ENCODE measurements at places on chromosomes 11 and 22.

- DNase-seq: no peak
Observed at GRCh38 chr11:104225047-104225446, 61.1 kb upstream of the PDGFD start.

DNA sequence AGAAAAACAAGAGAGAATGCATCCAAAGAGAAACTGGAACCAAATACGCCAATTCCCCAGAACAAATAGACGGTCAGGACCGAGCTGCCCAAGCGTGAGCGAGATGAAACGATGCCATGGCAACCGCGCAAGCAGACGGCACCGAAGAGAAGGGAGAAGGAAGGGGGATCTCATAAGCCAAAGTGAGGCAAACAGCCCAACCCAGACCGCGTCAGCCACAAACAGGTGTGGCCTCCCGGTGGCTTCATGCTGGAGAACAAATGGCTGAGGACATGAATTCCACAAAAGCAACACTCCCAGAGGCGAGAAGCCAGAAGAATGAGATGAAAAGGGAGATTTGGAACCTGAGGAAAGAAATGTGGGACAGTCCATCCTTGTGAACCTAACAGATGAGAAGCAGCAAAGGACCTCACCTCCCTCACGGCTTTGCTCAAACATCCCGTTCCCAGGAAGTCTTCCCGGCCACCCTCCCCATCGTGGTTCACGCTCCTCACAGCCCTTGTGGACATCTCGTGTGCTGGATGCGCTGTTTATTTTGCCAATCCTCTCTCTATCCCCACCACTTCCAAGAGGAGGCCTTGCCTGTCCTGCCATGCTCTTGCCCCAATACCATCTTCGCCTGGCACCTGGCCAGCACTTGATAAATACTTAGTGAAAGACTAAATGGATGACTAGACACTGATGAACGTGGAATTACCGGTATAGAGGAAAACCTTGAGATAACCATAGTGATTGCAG lies 89.1 kb upstream of the RTL6 start:
- no peak for DNase-seq

GRCh38 chr11:90629229-90629806 lies 406.5 kb upstream of the CHORDC1 start:
- DNase-seq: no peak

DNA sequence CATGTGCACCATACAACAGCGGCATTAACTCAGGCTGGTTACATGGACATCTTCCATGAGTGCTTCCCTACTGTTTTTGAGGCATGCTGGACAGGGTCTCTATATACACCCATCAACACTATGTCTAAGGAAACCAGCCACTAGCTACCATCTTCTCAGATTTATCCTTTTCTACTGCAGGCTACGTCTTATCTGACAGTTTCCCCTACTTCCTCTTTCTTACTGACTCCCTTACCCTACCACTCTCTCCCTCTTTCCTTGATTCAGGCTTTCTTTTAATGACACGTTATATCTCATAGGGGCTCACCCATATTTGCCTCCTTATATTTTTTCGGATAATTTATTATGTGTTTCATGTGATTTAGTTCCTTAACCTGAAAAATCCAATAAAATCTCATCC lies 41.8 kb downstream of the DDI1 start:
- DNase-seq: no peak

- DNase-seq: no peak
Observed at GRCh38 chr22:27406389-27406861, 395.1 kb downstream of the MN1 start.

- no peak for DNase-seq
Observed at GRCh38 chr11:126810776-126811175, 189.8 kb downstream of the KIRREL3 start.

GRCh38 chr11:116715383-116715782 lies 57.4 kb downstream of the BUD13 start:
- DNase-seq: no peak

DNA sequence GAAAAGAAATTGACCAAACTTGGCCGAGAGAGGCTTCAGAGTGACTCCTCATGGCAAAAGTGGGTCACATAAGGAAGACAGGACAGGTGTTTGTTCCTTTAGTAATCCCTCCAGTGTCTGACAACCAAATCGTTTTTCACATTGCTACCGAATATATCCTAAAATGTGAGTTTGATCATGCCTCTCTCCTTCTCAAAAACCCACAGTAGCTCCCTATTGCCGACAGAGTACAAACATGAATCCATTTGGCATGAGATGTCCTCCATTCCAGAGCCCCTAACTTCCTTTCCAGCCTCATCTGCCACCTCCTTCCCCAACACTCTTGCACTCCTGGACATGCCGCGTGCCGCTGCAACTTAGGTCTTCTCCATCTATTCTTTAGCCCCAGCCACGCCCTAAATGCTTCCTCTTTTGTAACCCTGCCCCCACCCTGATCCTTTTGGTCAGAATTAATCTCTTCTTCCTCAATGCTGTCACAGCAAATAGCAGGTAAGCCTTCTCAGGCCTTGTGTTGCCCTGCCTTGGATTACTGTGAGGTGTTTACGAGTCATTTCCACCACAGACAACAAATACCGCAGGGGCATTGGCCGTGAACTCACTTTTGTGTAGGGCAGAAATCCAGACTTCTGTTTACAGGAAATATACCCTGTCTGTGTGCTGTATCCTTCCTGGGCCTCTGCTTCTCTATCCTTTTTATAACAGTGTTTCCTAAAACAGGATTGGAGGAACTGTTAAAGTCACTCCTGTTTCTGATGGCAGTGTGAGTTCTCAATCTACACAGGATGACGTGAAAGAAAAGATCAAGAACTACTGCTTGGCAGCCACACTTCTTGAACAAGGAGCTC lies 66.0 kb upstream of the FTH1 start:
- DNase-seq: no peak

DNA sequence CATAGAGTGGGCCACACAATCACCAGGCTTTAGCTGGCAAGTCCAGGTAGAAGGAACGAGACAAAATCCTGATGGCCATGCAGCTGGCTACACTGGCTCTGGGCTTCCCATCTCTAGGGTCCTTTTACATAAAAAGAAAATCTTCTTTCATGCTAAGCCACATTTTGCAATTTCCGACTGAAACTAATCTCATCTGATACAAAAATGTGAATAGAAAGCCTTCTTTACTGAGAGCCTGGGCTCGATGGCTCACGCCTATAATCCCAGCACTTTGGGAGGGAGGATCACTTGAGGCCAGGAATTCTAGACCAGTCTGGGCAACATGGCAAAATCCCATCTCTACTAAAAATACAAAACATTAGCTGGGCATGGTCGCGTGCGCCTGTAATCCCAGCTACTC lies 67.2 kb downstream of the MICAL3 start:
- DNase-seq: no peak

GRCh38 chr11:76567261-76567660 lies 103.3 kb downstream of the LRRC32 start:
- no peak for DNase-seq

GRCh38 chr11:73636249-73636648 lies 10.1 kb upstream of the PLEKHB1 start:
- DNase-seq: no peak

DNA sequence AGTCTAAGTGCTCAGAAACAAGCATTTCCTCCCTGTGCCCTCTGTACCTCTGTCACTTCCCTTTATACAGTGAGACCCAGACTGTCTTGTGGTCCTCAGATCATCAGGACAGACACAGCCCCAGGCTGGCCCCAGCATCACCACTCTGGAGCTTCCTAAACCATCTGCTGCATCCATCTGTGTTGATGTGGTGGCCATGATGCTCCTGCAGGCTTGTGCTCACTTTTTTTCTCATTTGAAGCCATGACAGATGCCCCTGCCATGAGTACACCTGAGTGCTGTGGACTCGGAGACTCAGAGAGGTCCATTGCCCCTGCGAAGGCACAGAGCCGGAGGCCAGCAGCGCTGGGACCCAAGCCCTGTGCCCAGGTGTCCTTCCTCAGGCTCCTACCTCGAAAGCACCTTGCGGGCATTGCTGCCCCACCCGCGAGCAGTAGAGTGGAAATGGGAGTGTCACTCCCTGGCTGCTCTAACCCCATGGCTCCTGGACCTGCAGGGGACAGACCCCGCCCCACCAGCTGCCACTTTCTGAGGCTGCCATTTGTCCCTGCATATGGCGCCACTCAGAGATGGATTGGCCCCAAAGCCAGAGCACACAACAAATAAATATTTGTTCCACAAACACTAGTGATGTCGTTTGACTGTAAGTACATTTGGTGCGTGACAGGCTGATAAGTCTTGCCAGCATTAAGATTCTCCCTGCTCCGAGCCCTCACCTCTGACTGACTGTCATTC lies 593.5 kb downstream of the TBC1D22A start:
- no peak for DNase-seq

- no peak for DNase-seq
Observed at GRCh38 chr11:68035266-68035876, 3.5 kb upstream of the TCIRG1 start.

DNA sequence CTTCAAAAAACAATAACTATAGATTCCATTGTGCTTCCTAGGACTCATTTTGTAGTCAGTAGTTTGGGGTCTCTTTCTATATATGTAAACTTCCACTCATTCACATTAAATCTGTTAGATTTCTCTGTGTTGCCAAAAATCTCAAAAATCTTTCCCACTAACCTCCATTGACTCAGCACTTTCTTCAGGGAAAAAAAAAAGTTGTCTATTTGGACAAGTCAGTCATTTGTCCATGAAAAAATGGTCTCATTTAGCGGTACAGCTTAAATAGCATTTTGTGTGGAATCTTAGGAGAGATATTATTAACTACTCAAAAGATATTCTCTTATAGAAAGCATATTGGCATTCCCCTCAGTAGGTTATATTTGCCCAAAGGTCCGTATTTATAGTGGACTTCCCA lies 81.9 kb downstream of the PPP2R1B start:
- DNase-seq: no peak

DNA sequence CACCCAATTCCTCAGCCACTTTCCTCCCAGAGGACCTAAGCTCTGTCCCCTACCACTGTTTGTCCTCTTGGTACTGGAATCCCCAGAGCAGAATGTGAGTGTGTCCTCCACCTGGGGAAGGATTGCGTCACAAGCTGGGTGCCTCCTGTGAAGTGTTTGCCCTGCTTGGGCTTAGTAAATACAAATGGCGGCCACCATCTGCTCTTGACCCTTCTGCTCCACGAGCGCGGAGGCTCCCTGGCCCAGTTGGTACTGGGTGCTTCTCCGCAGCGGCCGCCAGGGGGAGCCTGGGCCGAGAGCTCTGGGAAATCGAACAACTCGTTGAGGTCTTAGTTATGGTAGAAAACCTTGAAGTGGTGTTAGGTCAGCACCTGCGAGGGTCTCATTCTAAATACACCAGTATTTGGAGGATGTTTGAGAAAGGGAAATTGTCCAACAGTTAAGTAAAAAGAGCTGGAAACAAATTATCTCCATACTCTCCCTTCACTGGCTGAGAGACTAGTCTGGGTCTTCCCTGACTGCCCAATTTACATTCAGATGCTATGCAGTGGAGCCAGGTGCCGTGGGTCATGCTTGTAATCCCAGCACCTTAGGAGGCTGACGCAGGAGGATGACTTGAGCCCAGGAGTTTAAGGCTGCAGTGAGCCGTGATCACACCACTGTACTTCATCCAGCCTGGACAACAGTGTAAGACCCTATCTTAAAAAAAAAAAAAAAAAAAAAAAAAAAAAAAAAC lies 74.6 kb upstream of the TEAD1 start:
- peak; percentile 47 for DNase-seq

- no peak for DNase-seq
Observed at GRCh38 chr11:44693654-44694119, 33.1 kb upstream of the TSPAN18 start.

GRCh38 chr22:37471727-37472417 lies 14.3 kb downstream of the MFNG start:
- DNase-seq: peak; percentile 53

DNA sequence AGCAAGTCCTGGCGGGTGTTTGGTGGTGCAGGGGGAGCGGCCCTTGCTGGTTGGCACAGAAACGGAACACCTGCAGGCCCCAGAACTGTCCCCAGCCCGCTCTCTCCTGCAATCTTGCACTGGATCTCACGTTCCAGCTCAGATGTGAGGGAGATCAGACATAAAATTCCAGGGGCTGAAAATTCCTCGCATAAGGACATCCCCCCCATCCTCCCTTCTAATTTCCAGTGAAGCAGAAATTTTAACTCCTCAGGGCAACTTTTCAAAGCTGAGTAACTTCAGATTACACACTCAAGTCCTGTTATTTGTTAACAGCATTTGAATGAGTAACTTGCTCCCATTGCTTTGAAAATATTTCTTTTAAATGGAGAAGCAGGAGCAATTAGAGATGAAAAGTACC lies 40.3 kb upstream of the RASSF10 start:
- DNase-seq: no peak
